ENCODE measurements at places on chromosomes 6 and 20.

DNA sequence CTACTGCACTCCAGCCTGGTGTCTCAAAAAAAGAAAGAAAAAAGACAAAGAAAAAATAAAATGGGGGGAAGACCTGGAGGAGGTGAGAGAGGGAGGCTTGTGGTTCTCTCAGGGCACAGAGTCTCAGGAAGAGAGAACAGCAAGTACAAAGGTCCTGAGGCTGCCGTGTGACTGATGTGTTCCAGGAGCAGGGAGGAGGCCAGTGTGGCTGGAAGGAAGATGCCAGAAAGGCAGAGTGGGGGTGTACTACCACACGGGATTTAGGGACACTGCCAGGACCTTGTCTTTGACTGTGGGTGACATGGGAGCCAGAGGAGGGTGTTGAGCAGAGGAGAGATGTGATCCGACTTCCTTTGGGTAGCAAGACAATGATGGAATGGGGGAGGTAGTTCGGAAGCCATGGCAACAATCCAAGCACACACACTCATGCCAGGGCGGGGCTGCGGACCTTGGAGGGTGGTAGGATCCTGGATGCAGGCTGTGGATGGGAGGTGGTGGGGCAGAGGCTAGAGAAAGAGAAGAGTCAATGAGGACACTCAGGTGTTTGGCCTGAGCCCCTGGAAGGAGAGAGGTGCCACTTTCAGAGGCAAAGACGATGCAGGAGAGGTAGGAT lies 136.4 kb upstream of the PTPN1 start:
- DNase-seq = no peak

DNA sequence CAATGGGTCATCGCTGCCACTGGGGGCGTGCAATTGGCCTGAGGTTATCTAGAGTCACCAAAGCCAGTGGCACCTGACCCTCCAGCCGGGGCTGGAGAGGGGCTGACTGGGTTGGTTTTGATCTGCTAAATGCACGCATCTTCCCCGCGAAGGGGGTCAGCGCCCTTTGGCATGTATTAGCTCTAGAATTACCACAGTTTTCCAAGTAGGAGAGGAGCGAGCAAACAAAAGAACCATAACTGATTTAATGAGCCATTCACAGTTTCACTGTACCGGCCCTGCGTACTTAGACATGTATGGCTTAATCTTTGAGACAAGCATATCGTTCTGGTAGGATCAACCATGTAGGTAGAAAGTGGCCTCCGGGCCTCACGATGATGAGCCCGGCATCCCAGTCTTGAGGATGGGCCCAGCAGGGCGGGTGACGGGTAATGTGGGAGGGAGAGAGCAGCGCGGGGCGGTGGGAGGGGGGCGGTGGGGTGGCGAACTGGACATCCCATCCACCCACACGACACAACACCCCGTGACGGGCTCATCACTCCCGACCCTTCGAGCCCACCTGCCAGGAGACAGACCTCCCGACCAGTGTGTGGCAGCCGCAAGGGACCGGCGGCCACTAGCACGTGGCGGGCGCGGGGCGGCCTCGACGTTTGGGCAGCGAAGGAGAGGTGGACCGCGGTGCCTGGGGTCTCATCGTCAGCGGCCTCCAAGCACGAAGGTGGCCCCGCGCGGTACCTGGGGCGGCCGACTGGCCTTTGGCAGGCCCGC lies 1957.5 kb upstream of the DEFB115 start:
- DNase-seq = no peak

GRCh38 chr6:10886691-10887502 lies at the start of gene SYCP2L:
Gene SYCP2L (plus strand): TSS chr6:10887052. CDS start chr6:10887127, 75 bp downstream.
- no peak for DNase-seq

DNA sequence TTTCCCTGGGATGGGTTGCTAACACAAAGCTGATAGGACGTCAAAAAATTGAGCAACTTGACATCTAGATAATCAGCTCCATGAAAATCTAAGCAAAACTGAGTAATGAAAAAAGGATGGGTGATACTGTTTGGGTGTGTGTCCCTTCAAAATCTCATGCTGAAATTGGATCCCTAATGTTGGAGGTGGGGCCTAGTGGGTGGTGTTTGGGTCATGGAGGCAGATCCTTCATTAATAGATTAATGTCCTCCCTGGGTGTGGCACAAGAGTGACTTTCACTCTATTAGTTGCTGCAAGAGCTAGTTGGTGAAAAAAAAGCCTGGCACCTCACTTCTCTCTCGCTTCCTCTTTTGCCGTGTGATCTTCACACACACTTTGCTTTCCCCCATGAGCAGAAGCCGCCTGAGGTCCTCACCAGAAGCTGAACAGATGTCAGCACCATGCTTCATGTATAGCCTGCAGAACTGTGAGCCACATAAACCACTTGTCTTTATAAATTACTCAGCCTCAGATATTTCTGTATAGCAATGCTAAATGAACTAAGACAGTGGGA lies 160.9 kb downstream of the FRK start:
- no peak for DNase-seq

DNA sequence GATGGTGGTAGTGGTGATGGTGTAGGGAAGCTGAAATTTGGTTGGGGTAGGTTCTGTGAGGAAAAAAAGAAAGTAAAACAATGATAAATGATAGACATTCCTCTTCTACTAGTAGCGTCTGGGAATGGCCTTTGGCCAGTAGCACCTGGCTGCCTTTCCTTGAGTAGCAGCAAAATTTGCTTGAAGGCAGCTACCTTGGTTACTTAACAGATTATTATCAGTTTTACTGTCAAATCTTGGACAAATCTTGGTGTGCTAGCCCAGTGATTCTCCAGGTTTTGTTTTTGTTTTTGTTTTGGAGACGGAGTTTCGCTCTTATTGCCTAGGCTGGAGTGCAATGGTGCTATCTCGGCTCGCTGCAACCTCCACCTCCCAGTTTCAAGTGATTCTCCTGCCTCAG lies 26.4 kb downstream of the LIN28B start:
- no peak for DNase-seq
